ENCODE measurements at places on chromosomes 4 and X. TPM values are rescaled to one million over a fixed set of nuclear protein-coding genes. Genes with fewer than 3 reads are reported as not detected.

The LEF1 gene
- 18.3 TPM for total RNA-seq

The ANTXR2 gene
- total RNA-seq: 74.6 TPM

The KCND1 gene
- 1.8 TPM for total RNA-seq

The VEGFD gene
- 3.2 TPM for total RNA-seq

The COL4A6 gene
- total RNA-seq: 11.5 TPM

The GC gene
- 0.77 TPM for total RNA-seq

The EDA gene
- 15.2 TPM for total RNA-seq

The TLR2 gene
- 3.7 TPM for total RNA-seq

The AMBN gene
- total RNA-seq: not detected
